ENCODE measurements at places on chromosomes 3 and 15.

DNA sequence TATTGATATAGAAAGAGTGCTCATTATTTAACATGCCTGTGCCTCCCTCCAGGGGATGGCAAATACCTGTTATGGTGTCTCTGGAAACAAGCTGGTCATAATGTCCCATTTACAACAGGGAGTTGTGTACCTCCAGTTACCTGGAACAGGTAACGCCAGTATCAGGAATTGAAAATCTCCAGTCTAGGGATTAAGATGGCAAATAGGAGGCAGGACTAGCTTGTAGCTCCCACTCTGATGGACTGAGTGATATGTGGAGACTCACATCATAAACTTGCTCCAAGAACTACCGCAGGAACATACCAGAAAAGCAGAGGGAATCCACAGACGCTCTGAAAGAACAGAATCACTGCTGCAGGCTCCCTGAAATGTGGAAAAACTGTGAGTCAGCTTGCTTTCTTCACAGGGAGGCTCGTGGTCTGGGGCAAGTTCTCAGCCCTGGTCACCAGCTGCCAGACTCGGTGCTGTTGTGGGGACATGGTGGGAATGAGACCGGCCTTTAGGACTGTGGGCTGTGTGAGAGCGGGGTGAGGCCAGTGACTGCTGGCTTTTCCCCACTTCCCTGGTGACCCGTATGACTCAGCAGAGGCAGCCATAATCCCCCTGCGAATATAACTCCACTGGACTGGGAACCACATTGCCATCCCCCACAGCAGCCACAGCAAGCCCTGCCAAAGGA is 97.4 kb downstream of the KCNAB1 start:
- DNase-seq: no peak

DNA sequence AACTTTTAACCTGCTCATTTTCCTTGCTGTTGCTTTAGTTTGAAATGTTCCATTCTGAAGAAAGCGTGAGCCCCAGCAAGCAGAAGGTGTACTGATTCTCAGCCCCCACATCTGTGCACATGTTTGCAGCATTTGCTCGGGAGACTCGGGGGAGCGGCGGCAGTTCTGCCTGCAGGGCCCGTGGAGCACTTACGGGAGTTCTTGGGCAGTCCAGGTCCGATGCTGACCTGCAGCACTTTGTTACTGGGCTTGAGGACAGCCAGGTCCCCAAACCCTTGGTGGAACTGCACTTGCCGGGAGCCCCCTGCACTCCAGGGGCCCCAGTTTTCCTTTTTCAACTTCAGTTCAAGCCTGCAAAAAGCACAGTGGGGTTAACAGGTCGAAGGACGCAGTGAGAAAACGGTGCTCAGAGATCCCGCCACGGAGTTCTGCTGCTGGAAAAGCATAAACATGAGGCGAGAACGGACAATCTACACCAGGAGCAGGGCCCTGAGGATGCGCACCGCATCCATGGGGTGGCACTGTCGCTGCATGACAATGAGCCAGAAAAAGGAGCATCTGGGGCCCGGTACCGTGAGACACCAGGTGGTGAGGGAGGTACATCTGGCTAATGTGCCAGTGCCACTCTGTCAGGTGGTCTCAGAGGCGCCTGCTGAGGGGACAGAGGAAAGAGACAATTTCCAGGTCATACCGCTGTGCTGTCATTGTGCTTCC is 45.6 kb upstream of the LDHAL6B start:
- DNase-seq: peak; percentile 83

DNA sequence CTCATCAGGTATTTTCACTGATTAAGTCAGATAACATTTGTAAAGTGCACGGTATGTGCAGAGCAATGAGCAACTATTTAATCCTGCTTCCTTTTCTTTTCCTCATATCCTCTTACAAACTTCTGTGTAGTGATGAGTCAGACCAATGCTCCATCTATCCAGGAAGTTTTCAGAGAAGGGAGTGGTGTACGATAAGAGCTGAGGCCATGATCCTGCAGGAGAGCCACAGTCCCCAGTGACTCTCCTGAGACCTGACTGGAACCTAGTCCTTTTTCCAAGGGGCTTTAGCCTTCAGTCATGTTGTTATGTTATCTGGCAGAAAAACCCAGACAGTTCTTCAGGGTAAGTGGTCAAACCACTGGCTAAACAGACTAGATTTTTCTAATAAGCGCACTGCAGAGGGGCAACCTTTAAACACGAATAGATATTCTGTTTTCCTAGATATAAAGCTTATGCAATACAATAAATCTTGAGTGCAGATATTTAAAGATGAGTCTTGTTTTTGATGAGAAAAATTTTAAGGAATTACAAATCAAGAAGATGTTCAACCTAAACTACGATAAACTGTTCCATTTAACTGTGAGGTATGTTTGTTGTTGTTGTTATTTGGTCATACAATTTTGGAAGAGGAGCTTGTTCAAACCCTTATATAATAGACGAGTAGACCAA is 110.5 kb upstream of the RAP2B start:
- DNase-seq: no peak

DNA sequence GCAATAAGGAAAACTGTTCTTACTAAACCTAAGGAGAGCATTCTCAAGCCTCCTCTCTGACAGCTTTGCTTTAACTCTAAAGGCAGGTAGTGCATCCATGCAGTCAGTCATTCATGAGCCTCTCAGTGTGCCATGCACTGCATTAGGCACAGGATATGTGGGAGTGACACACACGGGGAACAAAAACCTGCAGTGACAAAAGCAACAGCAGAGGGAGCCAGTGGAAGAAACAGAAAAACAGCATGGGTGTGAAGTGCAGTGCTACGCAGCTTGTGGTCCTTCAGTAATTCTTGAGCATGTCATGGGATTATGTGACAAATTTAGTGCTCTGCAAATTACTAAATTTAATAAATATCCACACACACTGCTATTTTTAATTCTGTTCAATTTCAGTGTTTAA is 230.7 kb downstream of the BBX start:
- DNase-seq: peak; percentile 69

GRCh38 chr3:67447393-67447792 is 207.0 kb downstream of the SUCLG2 start:
- DNase-seq: no peak
